ENCODE measurements at places on chromosomes 4 and X.

DNA sequence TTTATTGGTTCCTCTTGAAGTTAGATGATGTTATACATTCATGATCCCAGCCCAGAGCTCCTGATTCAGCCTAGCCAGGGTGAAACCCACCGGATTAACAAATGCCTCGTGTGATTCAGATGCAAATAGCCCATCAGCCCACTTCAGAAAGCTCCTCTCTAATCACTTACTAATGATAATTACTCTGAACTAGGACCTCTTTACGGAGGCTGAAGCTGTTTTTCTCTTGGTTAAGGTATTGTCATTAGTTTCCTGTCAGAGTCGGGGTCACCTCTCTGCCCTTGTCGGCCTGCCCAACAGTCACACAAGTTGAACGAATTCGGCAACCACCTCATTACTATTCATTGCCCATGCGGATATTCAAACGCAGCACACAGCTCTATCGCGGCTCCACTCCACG is 36.6 kb downstream of the ZFP42 start:
- DNase-seq, result no peak

GRCh38 chr4:88010966-88011365 is 3.5 kb downstream of the PKD2 start:
- DNase-seq, result no peak

DNA sequence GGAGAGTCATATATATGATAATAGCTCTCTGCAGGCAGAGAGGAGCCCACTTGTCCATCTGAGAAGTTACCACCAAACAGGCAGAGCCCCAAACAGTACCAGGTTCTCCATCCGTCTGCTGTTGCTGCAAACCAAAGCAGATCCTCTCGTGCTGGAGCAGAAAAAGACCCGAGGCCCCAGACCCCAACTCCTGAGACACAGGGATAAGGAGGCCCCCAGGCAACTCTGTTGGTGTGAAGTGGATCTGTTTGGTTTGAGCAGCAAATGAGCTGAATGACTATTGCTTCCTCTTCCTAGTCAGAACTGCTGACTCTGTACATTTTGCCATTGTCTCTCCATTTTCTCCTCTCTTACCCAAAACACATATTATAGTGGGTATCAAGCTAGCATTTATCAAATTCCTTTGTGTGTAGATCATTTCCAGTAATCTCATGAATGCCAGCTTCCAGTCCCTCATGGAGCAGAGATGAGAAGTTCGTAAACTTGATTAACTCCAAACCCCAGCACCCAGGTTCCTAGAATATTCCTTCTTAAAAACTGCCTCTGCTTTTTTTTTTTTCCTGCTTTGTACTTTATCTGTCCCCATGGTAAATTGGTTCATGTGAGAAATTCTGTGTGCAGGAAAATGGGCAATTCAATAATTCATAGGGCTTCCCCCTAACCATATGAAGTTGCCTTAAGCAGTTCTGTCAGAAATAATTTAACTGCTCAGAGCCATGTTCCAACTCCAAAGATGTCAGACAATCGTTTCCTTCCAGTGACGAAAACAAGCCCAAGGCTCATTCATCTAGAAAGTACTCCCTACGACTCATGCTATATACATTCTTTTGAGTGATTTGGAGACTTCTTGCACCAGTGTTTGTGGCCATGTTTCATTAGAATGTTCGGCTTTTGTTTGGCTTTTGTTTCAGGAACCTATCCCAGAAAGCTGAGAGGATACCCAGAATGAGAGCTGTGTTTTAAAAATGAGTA is 98.6 kb upstream of the ATXN3L start:
- DNase-seq, result no peak

- peak; percentile 27 for DNase-seq
Observed at GRCh38 chr4:67327245-67328017, 217.9 kb downstream of the CENPC start.

GRCh38 chrX:73127700-73128241 is 48.5 kb upstream of the PABPC1L2A start:
- DNase-seq, result no peak

Measured in GM12892 (cell line).